ENCODE measurements at places on chromosomes 6 and 20.

- no peak for DNase-seq
Measured at GRCh38 chr6:152099446-152100182, 292.1 kb downstream of the ESR1 start.

DNA sequence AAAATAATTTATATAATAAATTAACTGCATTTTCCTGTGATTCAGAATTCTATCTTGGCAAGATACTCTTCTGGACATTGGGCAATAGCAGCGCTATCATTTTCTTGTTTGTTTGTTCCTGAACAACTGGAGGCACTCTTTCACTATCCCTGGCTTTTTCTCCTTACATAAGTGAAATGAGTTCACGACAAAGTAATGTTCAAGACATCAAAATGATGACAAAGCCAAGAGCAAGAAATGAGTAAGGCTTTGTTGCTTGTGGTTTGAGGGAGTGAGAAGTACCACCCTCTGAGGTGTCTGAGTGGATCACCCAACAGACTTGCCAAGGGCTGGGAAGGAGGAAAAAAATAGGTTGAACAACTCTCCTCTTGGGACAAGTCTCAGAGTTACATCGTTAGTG, 466.6 kb upstream of the JAG1 start:
- DNase-seq, result no peak

DNA sequence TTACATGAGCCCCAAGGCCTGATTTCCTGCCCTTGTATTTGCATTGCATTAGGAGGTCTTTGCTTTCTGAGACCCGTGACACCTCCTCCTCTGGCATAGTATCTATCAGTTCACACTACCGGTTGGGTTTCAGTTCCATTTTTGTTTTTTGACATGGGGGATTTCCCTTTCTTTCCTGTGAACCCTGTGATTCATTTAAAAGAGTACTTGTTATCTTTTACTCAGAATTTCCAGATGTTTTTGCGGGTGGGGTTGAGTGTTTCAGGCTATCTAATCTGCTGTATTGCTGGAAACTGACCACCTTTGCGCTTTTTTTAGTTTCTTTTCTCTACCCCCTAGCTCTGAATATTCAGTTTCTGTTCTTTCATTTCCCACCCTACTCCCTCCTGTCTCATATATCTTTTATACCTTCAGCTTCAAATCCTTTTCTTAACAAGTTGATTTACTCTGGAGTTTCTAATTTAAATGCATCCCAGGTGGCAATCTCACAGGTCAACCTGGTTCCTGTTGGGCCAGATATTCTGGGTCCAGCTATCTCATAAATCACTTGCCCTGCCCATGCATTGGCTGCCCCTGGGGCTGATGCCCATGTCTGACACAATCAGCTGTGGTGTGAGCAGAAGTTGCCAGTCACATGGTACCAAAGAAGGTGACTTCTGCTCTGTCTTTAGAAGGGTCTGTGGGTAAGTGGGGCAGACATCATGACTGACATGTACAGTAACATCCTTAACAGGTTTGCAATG, 14.3 kb upstream of the NCOA3 start:
- no peak for DNase-seq

DNA sequence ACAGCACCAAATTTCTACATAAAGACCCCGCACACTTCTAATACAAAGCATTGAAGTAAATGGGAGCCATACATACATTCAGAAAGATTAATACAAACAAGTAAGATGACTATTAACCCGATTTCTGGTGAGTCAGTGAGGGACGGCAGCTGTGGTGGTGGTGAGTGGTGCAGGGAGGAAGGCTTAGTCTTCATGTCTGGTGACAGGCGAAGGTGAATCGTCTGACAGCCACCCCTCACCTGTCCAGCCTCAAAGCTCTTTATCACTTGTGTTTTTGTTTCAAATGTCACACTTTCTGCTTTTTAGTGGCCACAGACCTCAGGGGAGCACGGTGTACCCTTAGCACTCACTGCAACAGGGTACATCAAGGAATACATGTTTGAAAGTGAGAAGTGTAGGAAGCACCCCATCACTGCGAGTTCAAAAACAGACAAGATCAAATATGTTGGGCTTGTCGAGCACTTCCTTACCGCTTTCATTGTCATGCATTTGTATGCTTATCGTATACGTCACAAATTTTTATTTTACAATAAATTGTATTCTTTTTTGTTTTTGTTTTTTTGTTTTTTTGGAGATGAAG, 63.5 kb downstream of the IRF4 start:
- DNase-seq, result no peak
